Articular chondrocyte of knee joint (primary cell): ENCODE measurements at places on chromosomes 16 and 17. TPM values are rescaled to one million over a fixed set of nuclear protein-coding genes. Genes with fewer than 3 reads are reported as not detected.

The RAMP2 gene
- total RNA-seq: 0.22 TPM in 1 of 2 replicates, not detected in the other

The CD300LG gene
- not detected in 2 replicates for total RNA-seq

The ZNF469 gene
- 5.7 and 7.8 TPM in 2 replicates for total RNA-seq

The RAB34 gene
- 188 and 196 TPM in 2 replicates for total RNA-seq

The C17orf78 gene
- not detected in 2 replicates for total RNA-seq

The EVI2A gene
- total RNA-seq: 31.1 and 42.2 TPM in 2 replicates

The LMF1 gene
- total RNA-seq: 34.2 and 34.6 TPM in 2 replicates

The CLEC3A gene
- total RNA-seq: 0.22 and 0.52 TPM in 2 replicates

The SLC9A5 gene
- total RNA-seq: 0.86 and 1.0 TPM in 2 replicates

The SLC47A1 gene
- total RNA-seq: 10.2 and 14.9 TPM in 2 replicates

The KRT32 gene
- total RNA-seq: not detected in 2 replicates

The HEATR3 gene
- 16.9 and 21.1 TPM in 2 replicates for total RNA-seq

The SERPINF2 gene
- total RNA-seq: 0.11 and 0.13 TPM in 2 replicates

The MRPL12 gene
- total RNA-seq: 15.7 and 17.6 TPM in 2 replicates

The CCL22 gene
- not detected in 2 replicates for total RNA-seq

The MPHOSPH6 gene
- total RNA-seq: 25.1 and 33.6 TPM in 2 replicates
